Suppressor macrophage (primary cell): ENCODE measurements at places on chromosomes 1 and 21.

- peak; percentile 64 for DNase-seq
Measured at GRCh38 chr1:157937744-157938143, 55.7 kb upstream of the KIRREL1 start.

DNA sequence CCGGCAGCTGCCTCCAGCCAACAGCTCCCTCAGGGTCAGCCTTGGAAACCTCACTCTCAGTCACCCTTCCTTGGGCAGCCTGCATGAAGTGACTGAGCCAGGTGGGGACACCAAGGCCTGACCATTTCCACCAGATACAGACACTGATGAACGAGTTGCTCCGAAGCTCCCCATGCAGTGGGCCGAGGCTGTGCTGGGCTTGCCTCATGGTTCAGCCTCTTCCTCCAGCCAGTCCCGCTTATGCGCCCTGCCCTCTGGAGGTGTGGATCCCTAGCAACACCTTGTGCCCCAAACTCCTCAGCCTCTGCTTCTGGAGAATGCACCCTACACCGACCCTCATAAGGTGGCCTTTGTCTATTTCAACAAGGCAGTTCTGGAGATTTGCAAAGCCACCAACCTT lies 236.0 kb downstream of the RRAGC start:
- DNase-seq, result no peak

DNA sequence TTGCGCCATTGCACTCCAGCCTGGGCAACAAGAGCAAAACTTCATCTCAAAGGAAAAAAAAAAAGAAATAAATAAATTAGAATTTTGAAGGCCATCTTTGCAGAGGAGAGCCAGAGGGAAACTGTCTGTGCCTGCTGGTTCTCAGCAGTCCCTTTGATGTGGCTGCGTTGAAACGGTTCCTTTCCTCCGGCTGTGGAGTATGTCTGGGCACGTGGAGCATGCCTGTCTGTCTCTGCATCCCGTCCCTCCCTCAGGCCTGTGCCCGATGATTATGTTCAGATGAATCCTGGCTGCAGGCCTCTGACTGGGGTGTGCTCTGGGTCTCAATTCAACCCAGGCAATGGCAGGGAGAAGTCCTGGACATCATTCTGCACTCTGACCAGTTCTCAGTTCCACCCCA lies 33.4 kb downstream of the KIAA1614 start:
- DNase-seq, result no peak

DNA sequence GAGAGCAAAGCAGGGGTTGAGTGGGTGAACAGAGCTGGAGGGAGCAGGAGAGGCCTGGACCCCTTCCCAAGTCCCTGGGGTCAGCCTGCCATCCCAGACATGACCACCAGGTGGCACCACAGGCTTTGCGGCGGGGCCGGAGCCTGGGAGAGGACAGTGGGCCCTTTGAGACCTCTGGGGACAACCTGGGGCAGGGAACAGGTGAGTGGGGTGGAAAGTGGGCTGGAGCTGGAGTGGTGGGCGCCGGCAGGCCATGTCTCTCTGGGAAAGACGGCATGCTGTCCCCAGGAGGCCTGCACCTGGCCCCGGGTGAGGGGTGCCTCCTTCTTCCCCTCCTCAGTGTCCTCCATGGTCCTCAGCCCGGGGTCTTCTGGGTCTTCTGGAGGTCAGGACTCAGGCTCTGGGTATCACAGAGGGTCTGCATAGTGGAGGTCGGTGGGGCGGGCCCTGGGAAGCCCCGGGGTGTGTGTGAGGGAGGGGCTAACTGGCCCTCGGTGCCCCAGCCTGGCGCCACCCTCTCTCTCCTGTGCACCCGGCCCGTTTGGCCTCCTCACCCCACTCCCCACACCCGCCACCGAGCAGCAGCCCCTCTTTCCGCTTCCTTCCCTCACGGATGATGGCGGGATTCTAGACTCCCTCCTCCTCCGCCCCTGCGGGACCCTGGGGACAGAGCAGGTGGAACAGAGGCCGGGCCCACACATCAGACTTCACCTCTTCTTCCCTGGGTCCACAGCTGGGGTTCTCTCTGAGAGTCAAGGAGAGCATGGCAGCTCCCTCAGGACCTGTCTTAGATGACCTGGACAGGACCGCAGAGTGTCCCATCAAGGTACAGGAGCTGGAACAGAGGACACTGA lies 28.5 kb upstream of the PKP1 start:
- DNase-seq, result peak; percentile 58

DNA sequence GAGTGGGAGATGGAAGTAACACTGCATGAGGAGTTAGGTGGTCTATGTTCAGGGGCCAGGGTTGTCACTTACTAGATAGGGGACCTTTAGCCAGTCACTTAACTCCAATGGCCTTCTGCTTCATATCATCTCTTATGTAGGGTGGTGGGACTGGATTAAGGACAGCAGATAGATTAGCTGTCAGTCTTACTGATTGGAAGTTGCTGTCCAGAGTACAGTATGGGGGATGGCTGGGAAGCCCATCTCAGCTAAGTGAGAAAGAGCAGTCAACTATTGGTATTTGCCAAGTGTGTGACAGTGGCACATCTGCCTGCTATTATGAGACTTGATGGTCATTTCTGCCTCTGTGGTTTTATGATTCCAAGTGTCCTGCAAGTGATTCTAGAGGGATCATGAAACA lies 130.9 kb downstream of the FGGY start:
- no peak for DNase-seq

GRCh38 chr1:203592730-203593129 lies 33.9 kb upstream of the ATP2B4 start:
- peak; percentile 71 for DNase-seq

DNA sequence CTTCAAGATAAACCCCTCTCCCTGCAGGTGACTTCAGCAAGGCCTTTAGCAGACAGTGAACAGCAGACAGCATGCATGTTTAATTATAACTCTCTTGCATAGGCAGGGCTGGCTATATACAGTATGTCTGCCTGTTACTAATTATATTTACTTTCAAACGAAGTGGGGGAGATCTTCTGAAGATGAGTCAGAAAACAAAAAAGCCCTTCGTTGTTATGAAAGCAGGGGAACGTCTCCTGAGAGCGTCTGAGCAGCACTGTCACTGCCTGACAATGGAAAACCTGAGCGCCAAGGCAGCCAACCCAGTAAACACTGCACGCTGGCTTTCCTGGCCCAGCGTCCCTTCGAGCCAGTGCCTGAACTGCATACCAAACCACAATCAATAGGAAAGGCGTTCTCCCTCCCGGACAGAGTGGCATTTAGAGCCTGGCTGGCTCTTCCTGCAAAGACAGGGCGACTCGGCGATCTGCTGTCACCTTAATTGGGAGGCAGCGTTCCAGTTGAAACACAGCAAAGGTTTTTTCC lies 54.1 kb downstream of the TOMM20 start:
- DNase-seq, result peak; percentile 85

GRCh38 chr1:246295968-246296367 lies 211.1 kb downstream of the SMYD3 start:
- DNase-seq, result peak; percentile 80

DNA sequence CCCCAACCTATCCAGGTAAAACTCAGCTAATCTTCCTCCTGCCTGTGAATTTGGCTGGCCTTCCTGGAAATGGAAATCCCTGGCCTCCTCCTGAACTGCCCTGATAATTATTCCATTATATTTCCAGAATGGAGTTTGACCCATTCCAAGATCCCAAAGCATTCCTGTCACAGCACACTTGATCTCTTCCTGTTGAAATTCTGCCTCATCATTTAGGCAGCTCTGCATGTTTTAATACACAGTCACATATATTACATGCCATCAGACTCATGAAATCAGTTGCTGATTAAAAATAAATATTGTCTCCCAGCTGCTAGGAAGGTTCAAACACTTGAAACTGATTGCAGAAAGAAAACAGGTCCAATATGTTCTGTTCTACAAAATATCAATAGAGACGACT lies 148.2 kb upstream of the PALMD start:
- DNase-seq, result no peak

GRCh38 chr1:163570071-163570470 lies 248.3 kb downstream of the NUF2 start:
- no peak for DNase-seq

- DNase-seq, result peak; percentile 11
Measured at GRCh38 chr21:40120940-40121575, 253.8 kb downstream of the PCP4 start.

GRCh38 chr1:200912737-200913407 lies 18.2 kb downstream of the INAVA start:
- DNase-seq, result no peak

DNA sequence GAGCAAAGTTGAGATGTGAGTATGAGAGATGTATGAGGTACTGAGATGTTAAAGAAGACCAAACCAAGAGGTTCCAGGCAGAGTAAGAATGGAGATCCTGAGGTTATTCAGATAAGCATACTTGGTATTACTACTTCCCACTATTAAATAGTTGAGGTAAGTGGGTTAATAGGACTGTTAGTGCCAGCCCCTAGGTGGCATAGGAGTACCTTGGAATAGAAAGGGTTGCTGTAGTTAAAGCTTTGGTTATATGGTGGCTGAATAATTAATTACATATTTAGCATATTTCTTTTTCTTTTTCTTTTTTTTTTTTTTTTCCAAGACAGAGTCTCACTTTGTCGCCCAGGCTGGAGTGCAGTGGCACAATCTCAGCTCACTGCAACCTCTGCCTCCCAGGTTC lies 397.9 kb upstream of the TMPRSS15 start:
- no peak for DNase-seq

GRCh38 chr1:39525366-39526165 lies 34.1 kb downstream of the BMP8A start:
- DNase-seq, result no peak

DNA sequence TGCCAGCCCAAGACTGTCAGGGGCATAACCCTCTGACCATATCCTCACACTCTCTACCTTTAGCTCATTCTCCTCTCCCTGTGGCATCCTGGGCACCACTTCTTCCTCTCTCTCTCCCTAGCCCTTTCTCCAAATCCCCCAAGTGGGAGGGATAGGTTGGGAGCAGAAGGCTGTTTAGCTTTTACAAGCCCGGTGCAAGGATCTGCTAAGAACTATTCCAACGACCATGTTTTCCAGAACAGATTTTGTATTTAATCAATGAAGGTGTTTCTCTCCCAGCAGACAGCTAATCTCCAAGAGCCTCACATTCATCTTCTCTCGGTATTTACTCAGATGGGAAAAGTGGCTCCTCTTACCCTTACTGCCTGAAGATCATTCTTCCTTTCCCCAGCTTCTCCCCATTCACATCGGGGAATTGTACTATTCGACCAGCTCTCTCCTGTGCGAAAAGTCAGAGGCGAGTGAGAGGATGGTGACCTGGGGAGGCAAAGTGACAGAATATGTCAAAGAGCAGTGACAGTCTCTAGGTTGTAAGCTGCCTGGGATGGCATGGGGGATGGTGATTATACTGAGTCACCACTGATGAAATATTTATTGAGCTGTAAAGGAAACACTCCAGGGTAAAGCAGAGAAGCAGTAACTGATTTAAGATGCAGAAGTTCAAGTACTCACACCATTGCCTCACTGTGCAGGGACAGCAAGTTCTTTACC lies 47.0 kb upstream of the RBM15 start:
- peak; percentile 35 for DNase-seq

- no peak for DNase-seq
Measured at GRCh38 chr1:78303620-78304019, 187.2 kb upstream of the PTGFR start.

DNA sequence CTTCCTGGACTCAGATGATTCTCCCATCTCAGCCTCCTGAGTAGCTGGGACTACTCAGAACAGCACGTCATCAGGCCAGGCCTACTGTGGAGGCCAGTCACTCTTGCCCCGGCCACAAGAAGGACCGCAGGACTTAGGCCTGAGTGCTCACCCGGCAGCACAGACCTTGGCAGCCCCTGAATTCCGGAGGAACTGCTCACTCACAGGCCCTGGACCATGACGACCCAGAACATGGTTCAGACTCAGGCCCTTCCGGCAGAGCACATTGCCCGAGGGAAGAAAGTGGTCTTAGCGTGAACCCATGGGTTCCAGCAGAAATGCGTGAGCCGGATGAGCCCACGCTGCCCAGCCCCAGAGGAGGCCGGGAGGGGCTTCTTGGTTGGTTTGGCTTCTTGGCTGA lies 177.3 kb upstream of the TMEM51 start:
- no peak for DNase-seq

GRCh38 chr1:17452686-17453085 lies 13.2 kb upstream of the RCC2 start:
- DNase-seq, result no peak

DNA sequence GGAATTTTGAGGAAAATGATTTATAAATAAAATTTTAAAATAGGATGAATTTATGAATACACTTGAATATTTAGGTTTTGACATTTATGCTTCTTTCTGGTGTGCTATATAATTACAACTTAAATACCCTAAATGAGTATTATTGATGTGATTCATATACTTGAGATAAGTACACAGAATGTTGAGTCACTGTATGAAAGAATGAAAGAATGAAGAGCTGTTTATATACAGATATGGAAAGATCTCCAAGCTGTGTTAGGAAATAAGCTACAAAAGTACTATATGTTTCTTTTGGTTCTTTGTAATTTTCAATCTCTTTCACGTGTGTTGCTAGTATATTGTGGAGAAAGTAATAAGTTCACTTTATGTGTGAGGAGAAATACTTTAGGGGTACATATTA lies 147.2 kb downstream of the RASAL2 start:
- DNase-seq, result no peak

- peak; percentile 58 for DNase-seq
Measured at GRCh38 chr1:156750711-156751450, 594 bp downstream of the HDGF start.

DNA sequence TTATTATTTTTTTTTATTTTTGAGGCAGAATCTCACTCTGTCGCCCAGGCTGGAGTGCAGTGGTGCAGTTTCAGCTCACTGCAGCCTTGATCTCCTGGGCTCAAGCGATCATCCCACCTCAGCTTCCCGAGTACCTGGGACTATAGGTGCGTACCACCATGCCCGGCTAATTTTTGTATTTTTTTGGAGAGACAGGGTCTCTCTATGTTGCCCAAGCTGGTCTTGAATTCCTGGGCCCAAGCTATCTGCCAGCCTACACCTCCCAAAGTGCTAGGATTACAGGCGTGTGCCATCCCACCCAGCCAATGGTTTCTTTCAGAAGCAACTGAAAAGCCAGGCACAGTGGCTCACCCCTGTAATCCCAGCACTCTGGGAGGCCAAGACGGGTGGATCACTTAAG lies 2.3 kb downstream of the KRTCAP2 start:
- no peak for DNase-seq

DNA sequence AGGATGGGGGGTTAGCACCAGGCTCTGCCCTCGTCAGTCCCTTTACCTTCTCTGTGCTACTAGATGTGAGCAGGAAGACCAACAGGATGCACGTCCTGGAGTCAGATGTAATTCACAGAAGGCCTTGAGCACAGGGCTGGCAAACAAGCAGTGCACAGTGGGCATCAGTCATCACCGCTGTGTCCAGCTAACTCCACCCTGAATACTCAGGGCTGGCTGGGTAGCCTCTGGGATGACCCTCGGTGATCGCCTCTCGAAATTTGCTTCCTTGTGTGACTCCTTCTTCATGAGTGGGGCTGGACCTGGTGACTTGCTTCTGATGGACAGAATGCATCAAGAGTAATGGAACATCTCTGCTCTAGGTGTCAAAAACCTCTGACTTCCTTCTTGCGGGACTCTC lies 92.2 kb upstream of the TMPRSS2 start:
- no peak for DNase-seq
